ENCODE measurements at places on chromosomes 3 and 15. TPM values are rescaled to one million over a fixed set of nuclear protein-coding genes. Genes with fewer than 3 reads are reported as not detected.
A peak's percentile ranks its signal among the peaks of the same experiment; 100 is the strongest.

DNA sequence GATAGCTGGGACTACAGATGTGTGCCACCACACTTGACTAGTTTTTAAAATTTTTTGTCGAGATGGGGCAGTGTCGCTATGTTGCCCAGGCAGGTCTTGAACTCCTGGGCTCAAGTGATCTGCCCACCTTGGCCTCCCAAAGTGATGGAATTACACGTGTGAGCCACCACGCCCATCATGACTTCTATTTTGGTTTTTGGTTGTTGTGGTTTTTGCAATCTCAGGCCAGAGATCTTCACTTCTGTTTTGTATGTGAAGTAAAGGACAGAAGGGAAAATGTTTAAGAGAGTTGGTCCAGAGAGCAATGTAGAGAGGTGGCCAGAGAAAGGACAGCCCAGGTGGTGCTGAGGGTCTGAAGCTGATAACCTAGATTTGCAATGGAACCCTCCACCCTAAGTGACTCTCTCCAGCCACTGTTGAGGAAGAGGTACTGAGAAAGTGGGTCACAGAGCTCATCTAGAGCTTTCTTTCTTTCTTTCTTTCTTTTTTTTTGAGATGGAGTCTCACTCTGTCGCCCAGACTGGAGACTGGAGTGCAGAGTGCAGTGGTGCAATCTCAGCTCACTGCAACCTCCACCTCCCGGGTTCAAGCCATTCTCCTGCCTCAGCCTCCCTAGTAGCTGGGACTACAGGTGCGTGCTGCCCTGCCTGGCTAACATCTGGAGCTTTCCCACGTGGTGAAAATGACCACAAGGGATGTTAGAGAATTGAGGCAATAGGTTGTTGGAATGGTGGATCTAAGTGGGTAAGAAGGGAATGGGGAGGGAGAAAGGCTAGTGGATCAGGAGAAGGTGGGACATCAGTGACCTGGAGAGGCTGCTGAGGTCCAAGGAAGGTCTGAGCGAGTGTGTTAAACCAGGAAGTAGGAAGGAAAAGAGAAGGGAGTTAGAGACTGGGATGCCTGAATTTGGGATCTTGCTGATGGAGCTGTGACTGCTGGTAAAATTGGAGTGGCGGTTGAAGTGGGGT lies 22.4 kb upstream of the SEMA4B start:
- no peak for DNase-seq

GRCh38 chr15:100330629-100331215 lies 11.1 kb downstream of the ADAMTS17 start:
- DNase-seq, result peak; percentile 39

DNA sequence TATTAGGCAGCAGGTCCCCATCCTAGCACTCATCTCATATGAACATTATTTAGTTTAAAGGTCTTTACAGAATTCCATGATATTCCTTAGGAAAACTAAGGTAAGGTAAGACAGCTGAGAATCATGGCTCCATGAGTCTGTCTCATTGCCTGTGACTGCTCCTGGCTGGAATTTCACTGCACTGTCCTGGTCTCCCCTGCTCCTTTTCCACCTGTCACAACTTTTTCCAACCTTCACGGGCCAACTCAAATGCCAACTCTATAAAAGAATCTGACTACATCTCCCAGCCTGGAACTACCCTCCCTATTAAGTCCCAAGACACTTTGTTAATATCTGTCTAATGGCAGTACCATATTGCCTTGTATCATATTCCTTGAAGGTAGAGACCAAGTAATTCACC lies 7.6 kb downstream of the CNBP start:
- DNase-seq, result no peak

- DNase-seq, result no peak
These were observed 30.1 kb downstream of the KBTBD8 start for GRCh38 chr3:67028001-67028784.

Gene NCK1
- 30.4 TPM for total RNA-seq

Gene GJD2
- not detected for total RNA-seq

All from activated CD4-positive, alpha-beta T cell treated with anti-CD3 and anti-CD28 coated beads for 36 hours (primary cell).